GM20000 (cell line): ENCODE measurements at places on chromosomes 2 and 18.

DNA sequence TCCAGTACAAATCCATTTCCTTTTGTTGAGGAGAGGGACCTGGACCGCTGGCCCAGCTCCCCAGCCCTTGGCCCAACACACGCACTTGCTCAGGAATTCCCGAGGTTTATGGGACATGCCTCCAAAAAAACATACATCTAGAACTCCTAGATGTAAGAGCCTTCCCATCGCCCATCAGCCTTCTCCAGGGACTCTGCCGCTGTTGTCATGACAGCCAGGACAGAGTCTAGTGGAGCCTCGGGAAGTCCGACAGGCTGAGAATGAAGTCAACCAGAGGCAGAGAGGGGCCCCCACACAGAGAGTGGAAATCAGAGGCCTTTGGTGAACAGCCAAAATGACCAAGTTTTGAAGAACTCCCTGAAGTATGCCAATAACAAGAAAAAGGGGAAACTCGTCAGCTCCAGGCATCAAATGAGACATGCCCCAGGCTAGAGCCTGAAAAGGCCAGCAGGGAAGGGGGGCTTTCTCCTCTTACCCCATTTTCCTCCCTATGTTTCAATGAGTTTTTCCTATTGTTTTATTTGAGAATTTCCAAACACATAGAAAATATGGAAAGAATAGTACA is 43.2 kb upstream of the CAB39 start:
- no peak for DNase-seq

DNA sequence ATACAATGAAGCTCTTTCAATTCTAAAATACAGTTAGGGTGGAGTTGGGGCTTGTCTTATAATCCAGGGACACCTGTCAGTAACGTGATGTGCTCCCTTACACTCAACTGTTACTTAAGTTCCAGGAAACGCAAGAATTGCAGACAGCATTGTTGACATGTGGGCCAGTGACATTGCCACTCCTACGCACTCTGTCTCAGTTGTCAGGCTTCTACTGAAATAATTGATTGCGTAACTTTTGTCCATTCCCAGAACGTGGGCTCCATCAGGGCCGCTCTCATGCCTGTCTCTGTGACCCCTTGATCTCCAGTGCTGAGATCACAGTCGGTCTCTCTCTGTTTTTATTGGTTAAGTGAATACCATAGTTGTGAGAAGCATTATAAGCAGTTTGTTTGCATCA is 487.8 kb downstream of the GALR1 start:
- DNase-seq, result no peak

DNA sequence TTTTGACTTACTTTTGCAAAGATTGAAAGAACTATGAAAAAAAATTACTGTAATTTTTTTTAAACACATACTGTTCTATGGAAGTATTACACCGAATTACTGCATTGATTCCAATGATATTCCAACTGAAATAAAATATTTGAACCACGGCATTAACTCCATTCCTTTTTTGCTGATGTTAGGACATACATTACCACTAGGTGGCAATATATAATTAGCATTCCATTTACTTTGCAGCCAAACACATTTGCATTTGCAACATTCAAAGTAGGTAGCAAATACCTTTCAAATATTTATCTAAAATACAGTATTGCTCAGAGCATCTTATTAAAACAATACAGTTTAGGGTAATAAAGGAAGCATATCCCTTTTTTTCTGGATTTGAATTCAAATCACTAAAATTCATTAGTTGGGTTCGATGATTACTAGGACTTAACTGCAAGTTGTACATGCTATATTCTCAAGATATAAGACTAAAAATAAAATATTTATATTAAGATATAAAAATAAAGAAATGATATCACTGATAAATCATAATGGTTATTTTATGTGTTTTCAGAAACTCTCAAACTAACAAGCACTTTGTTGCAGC is 31.3 kb downstream of the LANCL1 start:
- DNase-seq, result peak; percentile 19

DNA sequence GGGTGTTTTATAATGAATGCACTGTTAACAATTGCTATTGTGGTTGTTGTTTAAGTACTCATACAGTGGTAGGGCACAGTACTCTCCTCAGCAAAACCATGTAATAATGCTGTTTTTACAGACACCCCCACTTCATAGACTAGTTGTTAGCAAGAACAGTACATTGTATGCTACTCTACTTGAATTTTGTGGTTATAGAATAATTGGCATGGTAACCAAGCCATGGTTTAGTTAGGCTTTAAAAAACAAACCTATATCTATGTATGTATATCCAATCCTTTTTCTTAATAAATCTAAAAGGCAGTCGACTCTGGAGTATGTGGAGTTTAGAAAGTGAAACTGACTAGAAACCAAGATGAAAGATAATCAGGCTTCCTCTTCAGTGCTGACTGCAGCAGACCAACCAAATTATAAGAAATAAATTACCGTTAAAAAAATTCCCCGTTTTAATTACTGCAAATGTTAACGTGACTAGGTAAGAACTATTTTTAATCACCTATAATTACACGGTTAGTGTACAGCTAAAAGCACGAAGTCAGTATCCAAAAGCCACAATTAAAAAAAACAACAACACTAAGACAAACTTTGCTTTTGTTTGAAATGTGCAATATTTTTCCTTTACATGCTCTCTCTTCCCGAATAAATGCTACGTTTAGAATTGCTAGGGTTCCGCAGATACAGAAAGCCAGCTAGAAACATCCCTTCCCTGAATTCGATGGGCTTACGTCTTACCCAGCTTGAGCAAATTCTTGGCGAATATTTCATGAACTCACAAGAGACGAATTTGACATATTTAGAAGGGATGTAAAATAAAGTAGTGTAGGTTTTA is 113.3 kb upstream of the SERTAD2 start:
- DNase-seq, result peak; percentile 56

GRCh38 chr2:19176977-19177376 is 181.4 kb downstream of the OSR1 start:
- no peak for DNase-seq

DNA sequence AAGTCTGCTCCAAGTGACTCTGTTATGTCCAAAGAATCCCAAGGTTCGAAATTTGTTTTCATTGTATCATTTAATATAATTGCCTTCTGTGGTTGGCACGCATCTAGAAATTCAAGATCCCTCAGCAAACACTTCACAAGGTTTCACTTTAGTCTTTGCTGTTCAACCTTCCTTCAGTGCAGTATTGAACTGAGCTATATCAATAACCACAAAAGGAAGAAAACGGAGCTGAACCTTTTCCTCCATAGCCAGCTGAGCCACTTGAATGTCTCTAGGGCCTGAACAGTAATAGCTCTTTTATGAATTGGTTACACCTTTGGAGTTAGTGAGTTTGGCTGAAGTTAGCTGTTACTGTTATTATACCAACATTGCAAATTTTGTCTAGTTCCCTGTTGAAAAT is 357.7 kb upstream of the HNRNPA3 start:
- no peak for DNase-seq
